ENCODE measurements at places on chromosomes 3 and 15.

DNA sequence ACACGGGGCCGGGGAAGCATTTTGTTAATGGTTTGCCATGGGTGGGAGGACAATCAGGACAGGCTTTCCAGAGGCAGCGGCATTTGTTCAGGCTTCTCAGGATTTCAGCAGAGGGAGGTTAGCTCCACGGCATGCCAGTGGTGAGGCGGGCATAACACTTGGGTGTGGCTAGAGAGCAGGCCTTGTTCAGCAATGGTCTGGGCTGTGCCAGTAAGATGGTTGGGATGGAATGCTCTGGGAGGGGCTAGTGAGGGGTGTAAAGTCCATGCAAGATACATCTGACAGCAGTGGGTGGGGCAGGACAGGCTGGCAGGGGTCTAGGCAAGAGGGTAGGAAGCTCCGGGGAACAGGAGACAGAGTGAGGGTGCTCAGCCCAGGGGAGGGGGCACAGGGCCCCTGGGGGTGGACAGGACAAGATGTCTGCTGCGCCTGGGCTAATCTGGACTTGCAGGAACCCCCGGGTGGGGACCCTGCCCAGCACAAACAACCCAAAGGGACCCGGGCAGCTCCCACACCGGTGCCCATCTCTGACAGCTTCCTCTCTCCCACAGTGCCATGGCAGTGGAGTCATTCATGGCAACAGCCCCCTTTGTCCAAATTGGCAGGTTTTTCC lies 8.4 kb downstream of the TMEM43 start:
- no peak for DNase-seq

DNA sequence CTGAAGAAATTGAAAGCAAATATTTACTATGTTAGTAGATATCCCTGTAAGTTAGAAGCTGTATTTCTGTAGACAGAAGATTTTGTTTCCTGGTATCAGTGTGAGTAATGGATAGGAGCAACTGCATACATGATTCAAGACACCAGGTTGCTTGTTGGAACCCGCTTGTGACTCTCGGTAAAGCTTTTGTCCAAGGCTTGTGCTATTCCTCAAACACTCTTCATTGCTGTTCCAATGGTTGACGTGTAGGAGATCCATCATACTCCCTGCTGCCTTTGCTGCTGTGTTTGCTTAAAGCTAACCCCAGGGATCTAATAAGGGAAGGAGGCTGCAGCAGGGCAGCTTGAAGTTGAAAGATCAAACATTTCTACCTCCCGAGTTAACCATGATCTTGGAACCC lies 160.1 kb downstream of the RSRC1 start:
- no peak for DNase-seq

- DNase-seq, result no peak
These were observed 1.1 kb upstream of the GPR149 start for GRCh38 chr3:154431043-154431442.

DNA sequence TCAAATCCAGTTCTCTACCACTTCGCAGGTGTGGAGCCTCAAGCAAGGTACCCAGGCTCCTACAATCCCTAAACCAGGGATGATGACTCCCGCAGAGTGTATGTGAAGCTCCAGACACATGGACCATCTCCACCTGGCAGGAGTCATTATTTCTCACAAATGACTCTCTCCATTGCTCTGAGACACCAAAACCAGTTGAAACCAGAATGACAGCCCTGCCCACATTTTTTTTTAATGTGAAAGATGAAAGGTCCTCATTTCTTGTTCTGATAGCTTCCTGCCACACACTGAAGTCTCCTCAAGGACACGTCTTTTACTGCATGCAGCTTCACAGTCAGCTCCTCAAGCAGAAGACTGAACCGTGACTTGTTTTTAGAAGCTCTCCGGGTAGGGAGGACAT lies 61.4 kb upstream of the ZBTB38 start:
- DNase-seq, result peak; percentile 25

GRCh38 chr3:195210266-195210973 lies 60.5 kb downstream of the XXYLT1 start:
- peak; percentile 75 for DNase-seq

- DNase-seq, result no peak
These were observed at the start of gene ATP10A for GRCh38 chr15:25863111-25863967. Gene ATP10A, minus strand, starts transcription at chr15:25863327. Its CDS starts 231 bp downstream, at chr15:25863096.

All from thyroid gland (tissue), 4 donors.